Activated effector memory CD4-positive, alpha-beta T cell treated with anti-CD3 and anti-CD28 coated beads, Interleukin-2, amount 50 U/mL, for 16 hours (primary cell): ENCODE measurements at places on chromosomes 16 and 17.

- DNase-seq, result no peak
Observed at GRCh38 chr16:26806657-26807056, 260.1 kb upstream of the C16orf82 start.

DNA sequence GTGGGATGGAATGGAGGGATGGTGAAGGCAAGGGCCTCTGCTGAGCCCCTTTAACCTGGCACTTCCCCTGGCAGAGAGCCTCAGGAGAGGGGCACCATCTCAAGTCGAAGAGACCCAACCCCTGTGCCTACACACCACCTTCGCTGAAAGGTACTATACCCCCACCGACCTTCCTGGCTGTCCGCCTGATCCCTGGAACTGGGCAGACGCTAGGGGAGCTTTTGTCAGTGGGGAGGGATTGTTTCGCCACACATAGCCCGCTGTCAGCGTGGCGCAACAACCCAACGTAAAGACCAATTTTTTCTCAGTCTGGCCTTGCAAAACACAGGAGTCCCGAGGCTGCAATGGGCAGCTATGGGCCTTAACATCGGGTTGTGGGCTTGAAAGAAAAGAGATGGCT is 3.1 kb downstream of the PPP1R1B start:
- no peak for DNase-seq

- peak; percentile 52 for DNase-seq
Observed at GRCh38 chr17:44920565-44920940, 5.3 kb upstream of the GFAP start.

- DNase-seq, result peak; percentile 91
Observed at GRCh38 chr16:57899771-57900661, 70.9 kb downstream of the CNGB1 start.

DNA sequence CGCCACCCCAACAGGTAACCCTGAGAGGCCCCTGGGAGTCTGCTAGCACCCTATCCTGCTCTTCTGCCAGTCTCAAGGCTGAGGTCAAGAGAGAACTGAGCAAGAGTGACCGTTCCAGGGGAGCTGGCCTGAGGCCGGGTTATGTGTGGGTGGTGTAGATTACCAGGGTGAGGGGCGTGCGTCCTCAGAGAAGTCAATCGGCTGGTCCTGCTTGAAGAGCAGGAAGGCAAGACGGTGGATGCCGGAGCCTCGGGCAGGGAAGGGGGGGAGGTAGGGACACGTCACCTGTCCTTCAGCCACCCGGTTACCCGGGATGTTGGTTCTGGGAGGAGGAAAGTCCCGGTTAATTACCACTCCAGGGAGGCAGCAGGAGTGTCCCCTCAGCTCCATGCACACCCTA is 2.6 kb upstream of the TRIM65 start:
- DNase-seq, result no peak

- DNase-seq, result no peak
Observed at GRCh38 chr16:871562-872345, 71.2 kb upstream of the GNG13 start.

DNA sequence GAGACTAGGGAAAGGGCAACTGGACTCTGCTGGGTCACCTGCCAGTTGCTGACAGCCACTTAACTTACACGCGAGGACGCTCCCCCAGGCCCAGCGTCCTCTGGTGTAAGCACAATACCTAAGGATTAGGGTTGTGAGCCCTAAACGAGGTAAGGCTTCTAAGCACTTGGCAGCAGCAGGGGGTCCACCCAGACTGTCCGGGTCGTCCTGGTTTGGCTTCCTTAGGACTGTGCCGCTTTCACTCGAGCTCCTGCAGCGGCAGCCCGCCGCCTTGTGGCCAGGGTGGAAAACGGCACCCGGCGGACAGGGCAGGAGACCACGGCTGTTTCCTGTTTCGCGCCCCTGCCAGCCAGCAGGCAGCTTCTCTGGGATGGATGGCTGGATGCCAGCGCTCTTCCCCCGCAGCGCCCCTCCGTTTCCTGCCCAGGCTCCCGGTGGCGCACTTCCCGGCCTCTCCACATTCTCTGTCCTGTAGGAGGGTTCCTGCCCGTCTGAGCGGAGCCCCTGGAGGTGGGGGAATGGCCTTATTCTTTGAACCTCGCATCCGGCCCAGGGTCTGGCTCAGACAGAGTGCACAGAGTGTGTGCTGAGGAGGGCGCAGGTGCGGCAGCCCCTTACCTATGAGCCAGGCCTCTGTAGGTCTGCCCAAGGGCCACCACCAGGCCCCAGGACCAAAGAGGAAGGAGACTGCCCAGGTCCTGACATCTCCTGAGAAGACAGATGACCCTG is 47.0 kb upstream of the AMZ2 start:
- DNase-seq, result peak; percentile 91

DNA sequence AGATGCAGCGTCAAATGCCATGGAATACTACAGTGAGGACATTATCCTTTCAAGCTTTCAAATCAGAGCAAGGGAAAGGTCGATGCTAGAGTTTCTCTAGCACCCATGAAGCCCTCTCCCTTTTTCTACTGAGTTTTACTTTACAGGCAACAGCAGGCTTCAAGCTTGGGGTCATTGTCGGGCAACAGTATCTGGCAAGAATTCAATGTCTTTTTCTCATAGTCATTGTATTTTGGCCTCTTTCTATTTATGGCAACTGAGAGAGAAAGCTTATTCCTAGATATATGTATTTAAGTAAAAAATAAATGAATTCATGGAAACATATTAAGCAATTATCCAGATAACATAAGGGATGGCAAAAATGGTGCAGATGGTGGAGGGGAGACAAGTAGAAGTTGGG is 364 bp upstream of the CETP start:
- no peak for DNase-seq

GRCh38 chr16:23428351-23428750 is 24.6 kb downstream of the COG7 start:
- DNase-seq, result no peak

- no peak for DNase-seq
Observed at GRCh38 chr16:14070555-14070876, 603 bp upstream of the MRTFB start.

GRCh38 chr16:30416624-30417528 is 9.5 kb downstream of the ZNF771 start:
- no peak for DNase-seq

DNA sequence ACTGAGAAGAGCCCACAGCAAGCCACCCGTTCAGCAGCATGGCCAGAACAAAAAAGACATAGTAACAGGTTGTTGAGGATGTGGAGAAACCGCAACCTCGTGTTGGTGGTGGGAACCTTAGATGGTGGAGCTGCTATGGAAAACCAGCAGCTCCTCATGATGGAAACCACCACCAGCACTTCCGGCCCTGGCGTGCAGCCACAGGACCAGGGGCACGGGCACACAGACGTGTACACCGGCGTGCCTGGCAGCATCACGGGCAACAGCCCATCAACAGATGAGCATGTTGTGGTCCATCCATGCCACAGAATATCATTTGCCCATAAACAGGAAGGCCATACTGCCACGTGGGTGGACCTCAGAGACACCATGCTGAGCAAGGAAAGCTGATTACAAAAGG is 11.9 kb downstream of the CTU2 start:
- DNase-seq, result no peak

DNA sequence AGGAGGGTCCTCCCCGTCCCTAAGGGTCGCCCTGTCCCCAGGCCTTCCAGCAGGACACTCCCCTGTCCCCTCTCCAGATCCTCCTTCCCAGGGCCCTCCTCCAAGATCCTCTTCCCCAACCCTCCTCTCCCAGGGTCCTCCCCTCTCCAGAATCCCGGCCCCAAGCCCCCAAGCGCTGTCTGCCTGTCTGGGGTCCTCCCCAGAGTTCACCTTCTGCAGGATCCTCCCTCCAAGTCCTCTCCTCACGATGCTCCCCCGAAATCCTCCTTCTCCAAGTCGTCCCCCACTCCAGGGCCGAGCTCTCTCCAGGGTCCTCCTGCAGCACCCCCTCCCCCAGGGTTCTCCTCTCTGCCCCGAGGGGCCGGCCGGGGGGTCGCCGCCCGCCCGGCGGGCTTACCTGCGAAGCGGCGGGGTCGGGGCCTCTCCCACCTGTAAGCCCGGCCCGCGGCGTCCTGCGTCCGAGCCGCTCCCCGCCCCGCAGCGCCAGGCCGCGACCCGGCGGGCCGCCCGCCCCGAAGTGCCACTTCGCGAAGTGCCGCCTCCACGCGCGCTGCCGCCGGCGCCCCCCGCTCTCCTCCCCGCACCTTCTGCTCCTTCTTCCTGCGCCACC is 678 bp upstream of the BAIAP2 start:
- no peak for DNase-seq

GRCh38 chr16:27505297-27506236 is 44.1 kb downstream of the GTF3C1 start:
- DNase-seq, result no peak

DNA sequence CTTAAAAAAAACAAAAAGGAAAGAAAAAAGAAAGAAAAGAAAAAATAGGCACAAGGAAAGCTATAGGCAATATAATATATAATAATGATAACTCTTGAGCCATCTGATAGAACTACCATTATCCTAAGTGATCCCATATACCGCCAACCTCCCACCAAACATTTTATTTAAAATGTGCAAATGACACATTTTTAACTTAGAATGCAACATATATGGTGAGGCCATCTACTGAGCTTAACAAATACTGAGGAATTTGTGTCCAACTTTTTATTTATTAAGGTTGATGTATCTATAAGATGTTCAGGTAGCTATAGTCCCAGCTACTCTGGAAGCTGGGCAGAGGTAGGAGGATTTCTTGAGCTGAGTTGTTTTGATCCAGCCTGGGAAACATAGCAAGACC is 14.4 kb upstream of the APPBP2 start:
- no peak for DNase-seq

- DNase-seq, result no peak
Observed at GRCh38 chr16:49866595-49867071, 10.7 kb upstream of the ZNF423 start.

DNA sequence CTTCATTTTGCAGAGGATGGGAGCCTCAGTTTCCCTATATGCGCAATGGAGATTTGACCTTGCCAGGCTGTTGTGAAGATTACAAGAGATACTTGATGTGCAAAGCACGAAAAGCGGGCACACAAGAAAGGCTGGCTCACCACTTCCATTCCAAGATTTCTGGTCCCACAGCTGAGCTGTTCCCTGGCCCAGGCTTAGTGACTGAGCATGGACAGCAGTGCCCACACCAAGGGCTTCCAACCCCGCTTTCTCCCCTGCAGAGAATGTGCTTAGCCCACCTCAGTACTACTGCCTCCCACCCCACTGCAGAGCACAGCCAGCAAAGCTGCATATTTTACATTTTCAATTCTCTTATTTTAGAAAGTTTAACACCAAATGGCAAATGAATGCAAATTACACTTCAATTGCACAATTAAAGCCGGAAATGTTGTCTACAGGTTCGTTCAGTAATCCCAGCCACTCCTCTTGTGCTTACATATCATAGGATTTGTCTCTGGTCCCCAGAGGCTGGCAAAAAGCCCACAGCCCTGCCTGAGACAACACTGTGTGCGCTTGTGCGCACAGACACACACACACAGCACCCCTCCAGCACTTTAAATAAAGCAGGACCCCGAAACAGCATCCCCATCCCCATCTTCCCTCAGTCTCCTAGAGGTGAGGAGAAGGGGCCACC is 51.8 kb downstream of the VAC14 start:
- no peak for DNase-seq

- DNase-seq, result no peak
Observed at GRCh38 chr17:46862949-46863348, 11.6 kb downstream of the WNT9B start.

GRCh38 chr16:53094013-53094630 is 39.3 kb downstream of the CHD9 start:
- DNase-seq, result peak; percentile 66

- DNase-seq, result peak; percentile 59
Observed at GRCh38 chr17:83196366-83196765, 117.0 kb downstream of the METRNL start.

GRCh38 chr17:47338026-47338425 is 14.3 kb downstream of the EFCAB13 start:
- no peak for DNase-seq

- DNase-seq, result no peak
Observed at GRCh38 chr16:23788685-23789084, 33.9 kb downstream of the CHP2 start.

- peak; percentile 89 for DNase-seq
Observed at GRCh38 chr17:63445571-63445953, 544 bp downstream of the CYB561 start.

DNA sequence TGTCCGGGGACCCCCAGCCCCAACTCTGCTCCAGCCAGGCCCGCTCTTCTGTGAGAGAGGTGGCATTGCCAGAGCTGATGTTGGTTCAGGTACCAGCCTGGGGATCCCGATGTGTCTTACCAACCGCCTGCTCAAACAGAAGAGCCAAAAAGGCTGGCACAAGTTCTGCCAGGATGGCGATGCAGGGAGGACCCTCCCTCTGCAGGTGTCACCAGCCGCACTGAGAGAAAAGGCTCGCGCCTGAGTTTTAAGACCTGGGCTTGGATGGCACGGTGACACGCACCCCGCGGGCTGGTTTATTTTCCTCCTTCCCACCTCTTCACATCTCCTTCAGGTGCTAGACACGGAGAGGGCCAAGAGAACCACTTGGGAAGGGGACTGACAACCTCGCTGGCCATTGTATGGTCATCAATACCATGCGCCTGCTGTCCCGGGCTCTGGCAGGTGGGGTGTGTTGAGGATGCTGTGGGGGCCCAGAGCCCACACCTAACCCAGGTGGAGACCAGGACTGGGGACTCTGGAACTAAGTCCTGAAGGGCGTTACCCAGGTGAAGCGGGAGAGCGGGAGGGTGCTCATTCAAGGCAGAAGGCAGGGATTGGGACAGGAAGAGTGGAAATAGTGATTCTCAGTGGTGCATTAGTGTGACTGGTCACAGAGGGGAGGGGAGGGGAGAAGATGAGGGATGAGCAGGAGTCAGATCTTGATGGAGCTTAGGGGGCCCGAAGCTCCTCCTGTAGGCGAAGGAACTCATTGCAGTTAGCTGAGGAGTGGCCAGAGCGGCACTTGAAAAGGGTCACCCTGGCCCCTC is 16.3 kb downstream of the FOXJ1 start:
- no peak for DNase-seq

DNA sequence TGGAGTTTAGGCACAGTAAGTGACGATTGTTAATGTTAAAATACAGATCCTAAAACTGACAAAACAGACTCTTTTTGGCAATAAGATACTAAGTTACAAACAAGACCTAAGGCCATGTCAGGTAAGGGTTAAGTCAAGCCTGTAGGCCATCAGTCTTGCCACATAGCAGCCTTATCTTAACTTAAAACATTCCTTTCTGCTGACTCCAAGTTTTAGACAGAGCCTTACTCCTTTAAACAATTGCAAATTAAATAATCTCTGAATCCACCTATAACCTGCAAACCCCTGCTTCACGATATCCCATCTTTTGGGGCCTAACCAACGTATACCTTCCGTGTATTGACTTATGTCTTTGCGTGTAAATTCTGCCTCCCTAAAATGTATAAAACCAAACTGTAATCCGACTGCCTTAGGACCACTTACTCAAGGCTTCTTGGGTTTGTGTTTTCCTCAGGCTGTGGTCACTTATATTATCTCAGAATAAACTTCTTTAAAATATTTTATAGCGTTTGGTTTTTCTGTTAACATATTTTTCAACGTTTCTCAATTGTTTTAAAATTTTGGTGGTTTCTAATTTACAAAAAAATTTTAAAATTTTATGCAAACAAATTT is 64.4 kb downstream of the EFCAB5 start:
- DNase-seq, result no peak

DNA sequence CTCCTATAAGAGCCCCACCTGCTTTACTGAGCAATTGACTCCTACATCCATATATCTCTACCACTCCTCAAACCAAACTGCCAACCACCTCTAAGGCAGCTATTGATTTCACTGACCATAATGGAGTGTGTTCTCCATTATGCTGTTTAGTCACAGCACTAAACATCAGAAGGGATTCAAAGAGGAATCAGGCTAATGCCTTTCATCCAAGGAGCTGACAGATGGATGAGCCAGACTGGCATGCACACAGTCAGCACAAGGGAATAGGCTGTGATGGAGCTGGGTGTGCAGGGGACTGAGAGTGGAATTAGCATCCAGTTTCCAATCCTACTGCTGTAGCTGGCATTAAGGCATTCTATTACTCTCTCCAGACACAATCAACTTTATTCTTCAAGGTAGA is 88.7 kb upstream of the CCL2 start:
- no peak for DNase-seq
